Activated CD4-positive, alpha-beta T cell treated with anti-CD3 and anti-CD28 coated beads, Interleukin-2, amount 10 ng/mL, durations not matched to agents 7 days and 5 days (primary cell): ENCODE measurements at places on chromosomes 7 and 10.

- H3K36me3 ChIP-seq, result no peaks in the 10 kb centered on the region
- no peak overlapping the region for H3K27ac ChIP-seq
- DNase-seq, result no peak
These were observed 4.7 kb downstream of the PLAC9 start for GRCh38 chr10:80137031-80137862.

GRCh38 chr10:80685355-80685754 is 147.7 kb downstream of the SH2D4B start:
- no peak for DNase-seq
- H3K27ac ChIP-seq, result no peak overlapping the region
- H3K4me3 ChIP-seq, result no peak overlapping the region
- peaks cover 7% of the 10 kb centered on the region for H3K27me3 ChIP-seq
- H3K4me1 ChIP-seq, result no peaks in the 10 kb centered on the region

- H3K27me3 ChIP-seq, result peaks cover 53% of the 10 kb centered on the region
- peaks cover 9% of the 10 kb centered on the region for H3K4me1 ChIP-seq
- no peaks in the 10 kb centered on the region for H3K36me3 ChIP-seq
- peak; percentile 13 for DNase-seq
These were observed at the start of gene PDGFA for GRCh38 chr7:519484-520390. TSS of gene PDGFA (minus strand) at chr7:519846. CDS start at chr7:519001, 845 bp downstream.

- peaks cover under 1% of the 10 kb centered on the region for H3K36me3 ChIP-seq
- no peak for DNase-seq
- H3K4me3 ChIP-seq, result no peak overlapping the region
- H3K27me3 ChIP-seq, result peaks cover 76% of the 10 kb centered on the region
These were observed 3.4 kb downstream of the TWIST1 start for GRCh38 chr7:19113855-19114550.

- no peaks in the 10 kb centered on the region for H3K36me3 ChIP-seq
- H3K27me3 ChIP-seq, result peaks cover 2% of the 10 kb centered on the region
- no peak overlapping the region for H3K27ac ChIP-seq
- H3K4me3 ChIP-seq, result no peak overlapping the region
- peak; percentile 27 for DNase-seq
- H3K4me1 ChIP-seq, result no peaks in the 10 kb centered on the region
These were observed 98.9 kb downstream of the DYNC1I1 start for GRCh38 chr7:95871075-95871848.

GRCh38 chr10:12946372-12946771 is 55.1 kb downstream of the CCDC3 start:
- no peak overlapping the region for H3K4me3 ChIP-seq
- no peaks in the 10 kb centered on the region for H3K27me3 ChIP-seq
- no peak overlapping the region for H3K27ac ChIP-seq

DNA sequence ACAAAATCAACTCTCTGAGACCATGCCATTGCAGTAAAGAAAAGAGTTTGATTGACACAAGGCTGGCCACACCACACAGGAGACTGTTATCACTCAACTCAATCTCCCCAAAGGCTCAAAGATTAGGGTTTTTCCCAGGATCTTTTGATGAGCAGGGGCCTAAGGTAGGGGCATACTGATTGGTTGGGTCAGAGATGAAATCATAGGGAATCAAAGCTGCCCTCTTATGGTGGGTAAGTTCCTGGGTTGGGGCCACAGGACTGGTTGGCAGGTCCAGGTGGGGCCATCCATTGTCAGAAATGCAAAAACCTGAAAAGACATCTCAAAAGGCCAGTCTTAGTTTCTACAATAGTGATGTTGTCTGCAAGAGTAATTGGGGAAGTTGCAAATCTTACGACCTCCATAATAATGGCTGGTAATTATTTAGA is 91.6 kb downstream of the AKR1D1 start:
- no peak overlapping the region for H3K4me3 ChIP-seq
- H3K4me1 ChIP-seq, result peaks cover 40% of the 10 kb centered on the region
- no peak for DNase-seq
- peaks cover 16% of the 10 kb centered on the region for H3K27me3 ChIP-seq
- H3K27ac ChIP-seq, result no peak overlapping the region
- H3K36me3 ChIP-seq, result peaks cover 15% of the 10 kb centered on the region

- no peaks in the 10 kb centered on the region for H3K4me1 ChIP-seq
- H3K36me3 ChIP-seq, result no peaks in the 10 kb centered on the region
- peaks cover under 1% of the 10 kb centered on the region for H3K27me3 ChIP-seq
- no peak overlapping the region for H3K27ac ChIP-seq
- H3K4me3 ChIP-seq, result no peak overlapping the region
These were observed 138.0 kb upstream of the YAE1 start for GRCh38 chr7:39428221-39428620.

GRCh38 chr10:46548498-46549090 is 7.9 kb downstream of the GPRIN2 start:
- DNase-seq, result peak; percentile 5
- H3K27ac ChIP-seq, result no peak overlapping the region
- no peaks in the 10 kb centered on the region for H3K4me1 ChIP-seq
- H3K36me3 ChIP-seq, result no peaks in the 10 kb centered on the region
